ENCODE measurements at places on chromosomes 16 and 17. TPM values are rescaled to one million over a fixed set of nuclear protein-coding genes. Genes with fewer than 3 reads are reported as not detected.

Gene LONP2
- 38.4 TPM for total RNA-seq

Gene ABCA9
- 0.13 TPM for total RNA-seq

Gene WNT9B
- not detected for total RNA-seq

Gene TBX6
- 0.13 TPM for total RNA-seq

Gene MAF
- 2.5 TPM for total RNA-seq

Gene FLYWCH2
- total RNA-seq: 76.9 TPM

Gene ZACN
- not detected for total RNA-seq

Gene SYT17
- total RNA-seq: 3.7 TPM

Gene ANTKMT
- total RNA-seq: 41.8 TPM

Gene TMEM88
- 1.9 TPM for total RNA-seq

Gene IRX5
- not detected for total RNA-seq

Gene SYNGR3
- total RNA-seq: 7.6 TPM

Gene SULT1A4
- total RNA-seq: 2.4 TPM

Gene TMEM92
- total RNA-seq: 0.16 TPM

Gene NPIPA2
- total RNA-seq: not detected

Gene SCARF1
- 3.4 TPM for total RNA-seq

Gene CA4
- not detected for total RNA-seq

Gene SPATA33
- total RNA-seq: 3.7 TPM

Gene SCRN2
- 16.8 TPM for total RNA-seq
